CD4-positive, CD25-positive, alpha-beta regulatory T cell (primary cell): ENCODE measurements at places on chromosomes 6 and 20.

DNA sequence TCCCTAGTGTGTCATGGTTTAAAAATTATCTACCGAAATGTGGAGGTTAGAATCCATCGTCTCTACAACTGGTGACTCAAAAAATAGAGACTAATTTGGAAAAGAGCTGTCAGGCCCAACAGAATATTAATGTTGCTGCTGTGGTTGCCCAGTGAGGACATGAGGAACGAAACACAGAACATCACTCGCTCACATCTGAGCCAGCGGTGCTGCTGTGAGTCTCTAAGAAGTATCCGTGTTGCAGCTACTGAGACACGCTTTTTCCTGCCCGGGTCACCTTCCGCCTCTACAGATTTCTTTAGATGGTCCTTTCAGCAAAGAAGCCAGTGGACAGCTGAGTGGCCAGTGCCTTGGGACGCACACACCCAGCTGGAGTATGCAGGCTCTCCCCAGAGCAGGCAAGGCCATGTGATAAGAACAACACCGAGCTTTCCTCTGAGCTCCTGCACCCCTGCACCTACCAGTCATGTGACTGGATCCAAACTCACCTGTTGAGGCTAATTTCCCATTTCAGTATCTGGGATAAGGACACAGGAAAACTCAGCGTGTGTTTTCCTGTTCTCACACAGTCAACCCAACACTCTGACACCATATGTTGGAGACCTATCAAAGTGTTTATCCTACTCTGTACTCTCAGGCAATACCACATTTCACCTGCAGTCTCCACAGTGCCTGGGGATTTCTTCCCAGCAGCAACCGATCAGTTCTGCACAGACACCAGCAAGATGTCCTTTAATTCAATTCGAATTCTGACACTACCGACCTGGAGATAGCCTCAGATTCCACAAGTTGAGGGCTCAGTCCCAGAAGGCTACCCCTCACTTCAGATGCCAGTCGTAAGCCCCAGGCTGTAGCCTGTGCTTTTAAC is 119.0 kb upstream of the RPS6KA2 start:
- no peak for DNase-seq

GRCh38 chr20:3659492-3660261 is 3.5 kb downstream of the GFRA4 start:
- no peak for DNase-seq

DNA sequence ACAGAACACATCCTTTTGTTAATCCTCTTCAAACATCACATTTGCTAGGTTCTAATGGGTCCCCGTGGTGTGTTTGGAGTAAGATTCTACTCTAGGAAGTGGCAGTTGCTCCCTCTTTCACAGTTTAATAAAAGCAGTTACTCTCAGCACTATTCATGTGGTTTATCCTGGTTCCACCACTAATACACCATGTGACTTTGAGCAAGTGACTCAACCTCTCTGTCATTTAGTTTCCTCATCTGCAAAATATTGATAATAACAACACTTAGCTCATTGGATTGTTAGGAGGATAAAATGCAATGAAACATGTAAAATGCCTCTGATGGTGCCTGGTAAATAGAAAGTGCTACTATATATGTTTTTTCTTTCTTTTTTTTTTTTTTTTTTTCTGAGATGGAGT is 488.0 kb upstream of the NOX3 start:
- DNase-seq, result no peak

GRCh38 chr6:22670605-22671004 is 101.2 kb downstream of the HDGFL1 start:
- no peak for DNase-seq
